ENCODE measurements at places on chromosomes 16 and 17. TPM values are rescaled to one million over a fixed set of nuclear protein-coding genes. Genes with fewer than 3 reads are reported as not detected.

GRCh38 chr17:68397108-68397536, 60.2 kb downstream of the WIPI1 start:
- no peak for DNase-seq

DNA sequence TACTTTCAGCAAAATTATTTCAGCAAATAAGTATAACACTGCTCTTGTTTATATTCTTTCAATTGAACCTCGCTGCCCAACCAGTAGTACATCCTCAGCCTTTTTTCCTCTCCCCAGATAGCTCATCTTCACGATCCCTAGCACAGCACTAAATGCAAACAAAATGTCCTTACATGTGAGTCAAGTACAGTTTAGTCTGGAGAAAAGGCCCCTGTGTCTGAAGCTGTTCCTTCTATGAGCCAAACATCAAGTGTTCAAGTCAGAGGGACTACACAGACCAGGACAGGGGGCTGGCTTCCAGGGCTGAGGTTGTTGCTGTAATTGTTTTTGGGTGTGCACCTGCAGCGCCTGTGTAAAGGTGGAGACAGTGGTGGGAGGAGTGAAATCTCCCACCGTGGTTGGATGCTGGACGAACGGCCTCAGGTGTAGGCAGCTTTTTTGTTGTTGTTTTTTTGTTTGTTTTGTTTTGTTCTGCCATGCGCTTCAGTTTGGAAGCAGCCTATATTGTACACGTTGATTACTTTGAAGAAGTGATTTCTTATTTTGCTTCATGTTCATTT, 147.1 kb downstream of the PRKCA start:
- no peak for DNase-seq

DNA sequence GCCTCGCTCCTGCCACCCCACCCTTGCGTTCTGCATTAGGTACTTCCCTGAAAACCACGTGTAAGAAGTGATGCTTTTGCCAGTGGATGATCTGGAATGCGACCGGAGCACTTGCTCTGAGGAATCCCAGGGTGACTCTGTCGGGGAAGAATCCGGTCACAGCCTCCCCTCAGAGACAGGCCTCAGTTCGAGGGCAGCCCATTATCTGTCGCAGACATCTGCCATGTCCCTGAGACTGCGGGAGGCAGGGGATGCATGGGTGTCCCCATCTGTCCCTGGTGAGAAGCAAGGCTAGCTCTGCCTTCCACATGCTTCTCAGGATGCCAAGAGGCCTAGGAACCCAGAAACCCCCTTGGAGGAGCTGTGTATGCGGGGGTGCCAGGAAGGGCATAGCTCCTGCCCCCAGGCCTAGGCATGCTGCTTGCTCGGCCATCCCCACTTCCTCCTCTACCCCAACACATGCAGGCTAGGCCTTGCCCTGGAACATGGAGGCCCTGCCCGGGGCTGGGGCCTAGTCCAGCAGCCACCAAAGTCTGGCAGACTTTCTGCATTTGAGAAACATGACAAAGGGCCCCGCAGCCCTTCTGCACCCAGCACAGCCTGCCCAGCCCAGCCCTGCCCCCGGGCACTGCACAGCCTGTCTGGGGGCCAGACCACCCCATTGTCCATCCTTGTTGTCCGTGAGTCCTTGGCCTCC, 20.5 kb downstream of the MNT start:
- no peak for DNase-seq

GRCh38 chr16:56281249-56281805, 90.0 kb downstream of the GNAO1 start:
- no peak for DNase-seq

- no peak for DNase-seq
Observed at GRCh38 chr16:58518083-58518979, 3.0 kb downstream of the SETD6 start.

DNA sequence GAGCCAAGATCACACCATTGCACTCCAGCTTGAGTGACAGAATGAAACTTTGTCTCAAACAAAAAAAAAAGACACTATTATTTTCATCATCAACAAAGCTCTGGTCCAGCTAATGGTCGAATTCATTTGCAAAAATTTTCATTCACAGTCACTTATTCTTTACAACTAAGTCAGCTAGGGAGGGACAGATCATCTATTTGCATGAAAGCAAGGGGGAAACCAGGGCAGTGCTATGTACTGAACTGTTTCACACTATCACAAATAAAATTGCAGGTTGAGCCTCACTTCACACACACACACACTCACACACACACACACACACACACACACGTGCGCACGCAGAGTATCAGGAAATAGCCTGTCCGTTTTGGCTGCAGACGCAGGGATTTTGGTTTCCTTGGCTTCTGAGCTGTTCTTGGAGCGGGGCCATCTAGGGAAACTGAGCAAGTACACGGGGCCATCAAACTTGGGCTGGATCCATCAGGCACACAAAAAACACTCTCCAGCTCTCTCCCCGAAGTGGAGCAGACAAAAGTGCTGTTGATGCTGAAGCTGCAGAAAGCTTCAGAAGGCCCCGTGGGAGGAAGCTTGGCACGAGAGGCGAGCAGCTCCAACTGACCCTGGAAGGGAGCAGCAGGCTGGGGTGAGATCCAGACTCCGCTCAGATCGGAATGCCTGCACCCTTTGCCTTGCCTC, 44.3 kb upstream of the HELZ start:
- DNase-seq: peak; percentile 6

DNA sequence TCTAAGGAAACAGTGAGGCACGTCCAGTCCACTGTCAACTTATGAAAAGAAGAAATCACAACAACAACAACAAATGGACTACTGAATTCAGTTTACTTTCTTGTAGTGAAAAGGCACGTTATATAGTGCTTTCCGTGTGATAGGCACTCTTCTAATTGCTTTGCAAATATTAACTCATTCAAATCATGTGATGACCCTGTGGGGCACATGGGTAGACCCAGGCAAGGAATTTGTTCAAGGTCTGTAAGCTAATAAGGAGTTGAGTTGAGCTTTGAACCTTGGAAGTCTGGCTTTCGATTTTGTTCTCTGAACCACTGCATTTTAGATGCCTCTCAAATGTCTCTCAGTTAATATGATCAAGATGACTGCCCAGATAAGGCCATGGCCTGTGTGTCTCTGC, 295.1 kb upstream of the RBFOX1 start:
- DNase-seq: no peak

GRCh38 chr16:77679901-77680300, 42.4 kb upstream of the NUDT7 start:
- no peak for DNase-seq

ADAD2 gene
- total RNA-seq: 0.17 TPM

DNA sequence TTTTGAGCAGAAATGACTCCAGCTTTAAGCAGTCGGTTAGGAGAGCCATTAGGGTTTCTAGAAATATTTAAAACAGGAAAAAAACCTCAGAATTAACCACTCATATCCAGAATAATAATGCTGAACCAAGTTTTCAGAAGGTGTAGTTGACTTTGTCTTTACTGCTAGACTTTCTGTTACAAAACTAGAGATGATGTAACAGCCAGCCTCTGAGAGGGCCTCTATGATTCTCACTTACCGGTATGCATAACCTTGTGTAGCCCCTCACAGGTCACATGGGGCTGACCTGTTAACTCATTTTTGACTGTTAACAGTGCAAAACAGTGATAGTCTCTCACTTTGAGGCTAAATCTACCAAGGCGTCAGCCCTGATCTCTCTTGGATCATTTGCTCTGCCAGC, 74.3 kb downstream of the TEX14 start:
- no peak for DNase-seq

TBC1D3I gene
- total RNA-seq: not detected

DNA sequence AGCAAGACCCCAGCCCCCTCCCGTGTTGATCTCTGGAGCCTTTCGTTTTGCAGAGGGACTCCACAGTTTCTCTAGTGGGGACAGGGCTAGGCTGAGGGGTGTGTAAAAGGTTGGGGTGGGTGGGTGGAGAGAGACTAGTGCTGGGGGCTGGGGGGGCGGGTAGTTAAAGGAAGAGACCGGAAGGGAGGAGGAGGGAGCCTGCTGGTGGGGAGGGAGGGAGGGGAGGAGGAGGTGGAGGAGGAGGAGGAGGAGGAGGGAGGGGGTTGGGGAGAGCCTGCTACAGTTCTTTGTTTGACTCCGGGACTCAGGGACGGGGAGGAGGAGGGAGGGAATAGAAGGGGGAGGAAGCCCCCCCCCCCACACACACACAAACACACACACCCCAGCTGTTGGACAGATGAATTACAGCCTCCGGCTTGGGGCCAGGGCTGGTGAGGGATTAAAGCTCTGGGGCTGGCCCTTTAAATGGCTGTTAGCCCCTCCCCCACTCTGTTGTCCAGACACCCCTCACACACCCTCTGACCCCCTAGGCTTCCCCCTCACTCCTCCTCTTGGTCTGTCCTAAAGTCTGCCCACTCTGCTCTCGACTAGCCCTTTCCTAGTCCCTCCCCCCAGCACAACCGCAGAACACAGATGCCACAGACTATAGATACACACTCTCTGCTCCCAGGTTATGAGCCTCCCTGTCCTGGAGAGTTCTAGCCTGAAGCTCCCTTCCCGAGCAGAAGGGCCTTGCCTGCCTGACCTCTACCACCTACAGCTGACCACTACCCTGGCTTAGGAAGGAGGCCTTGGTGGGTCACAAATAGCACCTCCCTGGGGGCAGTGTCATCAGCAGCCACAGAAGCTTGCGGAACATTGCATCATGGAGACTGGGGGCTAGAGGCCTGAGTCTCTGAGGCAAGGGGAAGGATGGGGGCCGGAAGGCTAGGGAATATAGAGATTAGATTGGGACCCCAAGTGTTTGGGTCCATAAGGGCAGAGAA, 4.4 kb downstream of the KDM6B start:
- DNase-seq: no peak

HLF gene
- total RNA-seq: 0.32 TPM

GRCh38 chr17:61285526-61286320, 113.9 kb upstream of the TBX2 start:
- peak; percentile 60 for DNase-seq

RHBDF1 gene
- 42.0 TPM for total RNA-seq

DNA sequence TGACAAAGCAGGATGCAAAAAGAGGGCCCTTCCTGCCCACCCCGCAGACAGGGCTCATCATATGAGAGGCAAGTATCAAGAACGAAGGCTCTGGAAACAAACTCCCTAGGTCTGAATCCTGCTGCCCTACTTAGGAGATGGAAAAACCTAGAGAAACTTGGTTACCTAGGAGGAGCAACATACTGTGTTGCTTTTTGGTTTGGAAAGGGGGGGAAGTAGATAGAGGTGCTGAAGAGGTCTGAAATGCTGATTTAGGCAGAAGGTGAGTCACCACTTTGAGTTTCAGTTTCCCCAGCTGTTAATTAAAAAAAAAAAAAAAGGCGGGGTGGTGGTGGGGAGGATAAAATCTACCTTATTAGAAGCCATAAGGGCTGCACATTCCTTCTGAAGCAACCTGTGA, 1.5 kb downstream of the N4BP1 start:
- peak; percentile 67 for DNase-seq

GRCh38 chr17:43530288-43531081, 15.7 kb downstream of the ETV4 start:
- DNase-seq: peak; percentile 20

DNA sequence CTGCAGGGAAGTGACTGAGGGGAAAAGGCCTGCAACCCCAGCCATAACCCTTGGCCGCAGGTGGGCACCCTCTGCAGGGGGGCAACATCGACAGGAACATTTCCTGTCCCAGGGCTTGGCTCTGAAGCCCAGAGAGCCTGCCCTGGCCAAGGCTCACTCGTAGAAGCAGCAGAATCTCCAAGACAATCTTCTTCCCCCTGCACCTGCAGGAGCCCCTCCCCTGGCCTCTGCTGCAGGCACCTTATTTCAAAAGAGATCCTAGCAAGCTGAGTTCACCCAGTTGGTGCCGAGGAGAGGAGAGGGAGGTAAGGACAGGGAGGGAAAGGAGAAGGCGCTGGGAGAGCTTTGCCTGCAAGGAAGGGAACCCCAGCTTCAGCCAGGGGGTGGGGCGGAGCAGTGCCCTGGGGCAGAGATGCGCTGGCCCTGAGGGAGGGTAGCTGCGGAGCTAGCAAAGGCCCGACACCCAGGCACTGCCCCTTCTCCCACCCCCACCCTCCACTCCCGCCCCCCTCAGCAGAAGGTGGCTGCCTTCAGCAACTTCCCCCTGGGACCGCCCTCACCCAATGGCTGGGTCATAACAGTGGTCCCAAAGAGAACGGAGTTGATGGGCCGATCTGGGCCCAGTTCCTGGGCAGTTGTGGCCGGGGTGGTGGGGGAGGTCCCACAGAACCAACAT, 104.3 kb upstream of the TNRC6C start:
- DNase-seq: no peak

DNA sequence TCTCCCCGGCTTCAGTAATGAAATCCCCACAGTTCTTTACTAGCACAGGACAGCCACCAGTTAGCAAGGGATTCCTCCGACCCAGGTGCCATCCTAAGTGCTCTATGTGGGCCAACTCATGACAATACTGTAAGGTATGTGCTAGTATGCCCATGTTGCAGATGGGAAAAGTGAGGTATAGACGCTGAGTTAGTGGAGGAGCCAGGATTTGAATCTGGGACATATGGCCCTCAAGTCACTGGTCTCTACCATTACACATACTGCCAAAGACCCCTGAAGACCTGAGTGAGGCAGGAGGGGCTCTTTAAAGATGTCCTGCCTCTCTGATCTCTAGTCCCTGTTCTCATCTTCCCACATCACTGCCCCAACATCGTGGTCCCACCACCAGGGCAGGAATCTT, 36.2 kb upstream of the MRPS23 start:
- DNase-seq: no peak

DNA sequence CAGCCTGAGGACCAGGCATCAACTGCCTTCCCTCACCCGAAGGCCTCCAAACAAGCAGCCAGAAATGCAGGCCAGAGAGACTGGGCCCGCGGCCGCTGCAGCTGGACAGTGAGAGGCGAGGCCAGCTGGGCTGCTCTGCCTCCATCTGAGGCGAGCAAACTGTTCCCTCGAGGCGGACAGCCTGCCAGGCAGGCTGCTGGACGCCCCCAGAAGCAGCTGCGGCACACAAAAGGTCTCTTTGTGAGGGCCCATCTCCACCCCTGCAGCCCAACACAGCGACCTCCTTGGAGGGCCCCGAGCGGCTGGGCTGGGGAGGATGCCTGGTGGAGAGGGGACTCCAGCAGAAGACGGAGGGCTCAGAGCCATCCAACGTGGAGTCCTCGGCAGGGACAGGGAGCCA, 4.7 kb downstream of the CORO7 start:
- no peak for DNase-seq

DNA sequence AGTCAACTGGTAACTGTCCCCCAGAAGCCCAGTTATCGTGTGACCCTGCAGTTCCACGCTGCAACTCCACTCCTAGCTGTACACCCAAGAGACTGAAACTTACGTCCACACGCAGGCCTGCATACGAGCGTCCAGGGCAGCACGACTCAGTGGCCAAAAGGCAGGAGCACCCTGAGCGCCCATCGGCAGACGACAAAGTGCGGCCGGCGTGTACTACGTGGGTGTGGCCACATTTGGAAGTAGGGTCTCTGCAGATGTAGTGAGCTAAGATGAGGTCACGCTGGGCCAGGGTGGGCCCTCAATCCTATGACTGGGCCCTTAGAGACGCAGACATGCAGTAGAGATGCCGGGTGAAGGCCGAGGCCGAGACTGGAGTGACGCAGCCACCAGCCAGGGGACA, 13.5 kb downstream of the GALNS start:
- DNase-seq: no peak

RNF43 gene
- 11.4 TPM for total RNA-seq

GRCh38 chr17:74198694-74199093, 4.8 kb upstream of the RPL38 start:
- DNase-seq: no peak
